ENCODE measurements at places on chromosomes 3 and 15.
A peak's percentile ranks its signal among the peaks of the same experiment; 100 is the strongest.

GRCh38 chr3:194296454-194297263, 54.5 kb downstream of the CPN2 start:
- DNase-seq, result no peak

GRCh38 chr15:26943866-26944265, 27.1 kb upstream of the GABRG3 start:
- DNase-seq, result no peak

GRCh38 chr3:50369012-50369670, 9.8 kb upstream of the TMEM115 start:
- no peak for DNase-seq

DNA sequence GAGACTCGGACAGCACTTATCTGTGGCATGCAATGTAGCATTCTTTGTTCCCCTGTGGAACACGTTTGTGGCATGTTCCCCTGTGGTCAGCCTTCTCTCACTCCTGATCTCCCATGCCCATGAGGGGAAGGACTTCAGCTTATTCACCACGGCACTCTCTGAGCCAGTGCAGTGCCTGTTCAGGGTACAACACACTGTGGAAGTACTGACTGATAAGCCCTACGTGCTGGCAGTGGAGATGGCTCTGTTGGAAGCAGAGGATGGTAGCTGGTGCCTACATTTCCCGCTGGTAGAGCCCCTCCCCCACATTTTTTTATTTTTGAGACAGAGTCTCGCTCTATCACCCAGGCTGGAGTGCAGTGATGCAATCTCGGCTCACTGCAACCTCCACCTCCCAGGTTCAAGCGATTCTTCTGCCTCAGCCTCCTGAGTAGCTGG, 43.5 kb upstream of the ETV5 start:
- DNase-seq, result no peak

- no peak for DNase-seq
These were observed at the start of gene TMEM212 for GRCh38 chr3:171842864-171843518. TSS of gene TMEM212 (plus strand) at chr3:171843349. CDS start at chr3:171843384, 35 bp downstream.

GRCh38 chr3:114218578-114219185, 18.7 kb downstream of the ZNF80 start:
- DNase-seq, result no peak

GRCh38 chr3:76497636-76498035, 542.3 kb upstream of the ROBO2 start:
- no peak for DNase-seq

DNA sequence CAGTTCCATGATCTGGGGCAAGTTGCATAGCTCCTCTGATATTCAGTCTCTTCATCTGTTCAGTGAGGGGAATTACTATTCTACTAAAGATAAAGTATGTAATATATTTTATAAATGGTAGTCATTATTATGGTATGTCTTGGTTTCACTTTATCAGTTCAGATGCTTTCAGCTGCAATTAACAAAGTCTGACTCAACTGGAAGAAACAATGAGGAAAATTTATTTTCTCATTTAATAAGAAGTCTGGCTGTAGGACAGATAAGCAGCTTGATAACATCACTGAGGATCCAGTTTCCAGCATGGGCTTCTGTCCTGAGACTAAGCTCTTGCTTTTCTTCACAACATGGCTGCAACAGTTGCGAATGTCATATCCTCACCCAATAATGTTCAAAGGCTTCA, 354.3 kb upstream of the TRIM42 start:
- DNase-seq, result no peak

- DNase-seq, result no peak
These were observed 8.3 kb downstream of the ITPR1 start for GRCh38 chr3:4501437-4501836.

GRCh38 chr15:59550530-59550929, 61.1 kb upstream of the GCNT3 start:
- DNase-seq, result no peak

GRCh38 chr3:9810846-9811245, 784 bp downstream of the TTLL3 start:
- DNase-seq, result no peak

DNA sequence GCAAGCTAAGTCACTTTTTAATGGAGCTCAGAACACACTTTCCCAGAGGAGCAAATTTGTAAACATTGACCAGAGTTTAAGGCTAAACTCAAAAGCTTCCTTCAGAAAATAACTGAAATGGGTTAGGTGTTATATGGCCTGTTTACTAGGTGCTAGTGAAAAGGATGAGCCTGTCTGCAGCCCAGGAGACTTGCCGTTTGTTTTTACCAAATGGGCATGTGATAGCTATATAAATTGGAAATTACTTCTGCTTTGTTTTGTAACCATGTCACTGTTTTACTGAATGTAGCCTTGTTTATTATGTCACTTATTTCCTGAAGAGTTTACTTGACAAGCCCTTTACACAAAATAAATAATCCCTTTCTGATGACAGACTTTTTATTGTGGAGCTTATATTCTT, 109.4 kb upstream of the THSD4 start:
- DNase-seq, result no peak

GRCh38 chr15:28984421-28985315, 98.9 kb downstream of the APBA2 start:
- DNase-seq, result no peak

GRCh38 chr3:134903837-134904236, 108.8 kb downstream of the EPHB1 start:
- DNase-seq, result no peak

GRCh38 chr15:84961707-84962106, 19.9 kb upstream of the PDE8A start:
- no peak for DNase-seq

DNA sequence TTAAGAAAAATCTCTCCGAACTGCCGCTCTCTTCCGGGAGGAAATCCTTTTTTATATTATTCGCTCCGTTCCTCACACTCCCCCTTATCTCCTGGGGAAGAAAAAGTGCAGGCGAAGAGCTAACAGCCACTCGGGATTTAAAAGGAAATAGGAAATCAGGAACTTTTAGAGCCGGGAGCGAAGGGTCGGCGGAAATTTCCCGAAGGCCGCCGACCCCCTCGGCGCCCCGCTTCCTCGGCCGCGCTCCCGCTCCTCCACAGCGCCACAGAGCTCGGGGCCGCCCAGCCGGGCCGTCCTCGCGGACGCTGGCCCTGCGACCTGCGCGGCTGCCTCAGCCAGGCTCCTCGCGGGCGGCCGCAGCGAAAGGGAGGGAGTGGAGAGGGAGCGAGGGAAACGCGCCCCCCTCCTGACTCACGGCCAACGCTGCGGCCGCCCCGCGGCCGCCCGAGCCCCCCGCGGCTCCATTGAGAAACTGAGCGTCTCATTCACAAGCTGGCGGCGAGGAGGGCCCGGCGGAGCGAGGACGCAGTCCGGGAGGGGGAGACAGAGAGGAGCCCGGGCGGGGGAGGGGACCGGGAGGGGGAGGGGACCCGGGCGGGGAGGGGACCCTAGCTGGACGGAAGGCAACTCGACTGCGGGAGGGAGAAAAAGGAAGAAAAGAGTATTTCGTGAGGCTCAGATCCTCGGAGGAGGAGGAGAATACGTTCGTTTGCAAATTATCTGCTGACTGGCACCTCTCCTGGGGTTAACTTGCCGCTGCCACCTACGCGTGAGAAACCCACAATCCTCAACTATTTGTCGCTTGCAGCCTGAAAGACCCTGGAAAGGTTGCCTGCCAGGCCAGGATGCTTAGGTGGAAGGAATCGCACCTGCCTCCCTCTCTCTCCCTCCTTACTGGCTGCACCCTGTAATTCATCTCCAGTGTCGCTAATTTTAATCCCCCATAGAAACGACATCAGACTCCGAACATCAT, at the start of gene PTPN9:
TSS of gene PTPN9 (minus strand) at position 368 of the 973 bp plus-strand sequence. CDS start 539 bp downstream, outside the sequence.
- peak; percentile 51 for DNase-seq

DNA sequence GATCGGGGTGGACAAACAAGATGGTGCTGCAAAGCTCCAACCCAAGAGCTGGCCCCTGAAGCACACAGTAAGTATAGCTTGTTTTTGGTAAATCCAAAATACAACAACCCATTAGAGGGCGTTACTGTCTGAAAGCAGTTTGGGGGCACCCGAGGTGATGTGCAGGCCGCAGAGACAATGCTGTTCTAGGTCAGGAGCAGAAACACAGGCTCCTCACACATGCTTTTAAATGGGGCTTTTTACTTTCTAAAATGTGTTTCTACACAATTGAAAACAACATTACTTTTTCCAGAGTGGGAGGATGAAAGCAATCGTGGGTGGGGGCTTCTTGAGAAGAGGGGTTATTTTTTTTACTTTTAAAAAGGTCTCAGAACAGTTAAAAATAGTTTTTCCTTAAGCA, 1029.3 kb upstream of the CFAP20DC start:
- no peak for DNase-seq

DNA sequence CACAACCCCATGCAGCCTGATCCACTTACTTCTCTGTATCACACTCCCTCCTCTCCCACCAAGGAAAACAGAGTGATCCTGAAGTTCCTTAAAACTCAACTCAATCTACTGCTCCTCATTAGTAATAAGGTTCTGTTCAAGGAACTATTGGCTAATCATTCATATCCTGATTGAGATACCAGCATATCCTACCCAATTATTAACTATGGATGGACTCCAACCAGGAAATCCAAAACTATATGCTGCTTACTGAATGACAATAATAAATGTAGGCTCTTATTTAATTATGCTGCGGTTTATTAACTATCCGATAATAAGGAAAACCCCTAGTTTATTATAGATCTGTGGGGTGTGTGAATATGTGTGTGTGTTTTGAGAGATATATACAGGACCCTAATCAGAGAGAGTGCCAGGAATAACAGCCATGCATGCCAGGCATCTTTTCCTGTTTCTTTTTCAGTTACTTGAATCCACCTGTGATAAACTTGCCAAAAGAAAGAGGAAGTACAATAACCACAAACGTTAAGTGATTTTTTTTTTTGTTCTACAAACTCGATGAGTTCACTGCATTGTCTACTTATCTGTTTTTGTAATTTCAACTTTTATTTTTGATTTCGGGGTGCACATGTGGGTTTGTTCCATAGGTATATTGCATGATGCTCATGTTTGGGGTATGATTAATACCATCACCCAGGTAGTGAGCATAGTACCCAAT, 1031.7 kb upstream of the CFAP20DC start:
- DNase-seq, result no peak

DNA sequence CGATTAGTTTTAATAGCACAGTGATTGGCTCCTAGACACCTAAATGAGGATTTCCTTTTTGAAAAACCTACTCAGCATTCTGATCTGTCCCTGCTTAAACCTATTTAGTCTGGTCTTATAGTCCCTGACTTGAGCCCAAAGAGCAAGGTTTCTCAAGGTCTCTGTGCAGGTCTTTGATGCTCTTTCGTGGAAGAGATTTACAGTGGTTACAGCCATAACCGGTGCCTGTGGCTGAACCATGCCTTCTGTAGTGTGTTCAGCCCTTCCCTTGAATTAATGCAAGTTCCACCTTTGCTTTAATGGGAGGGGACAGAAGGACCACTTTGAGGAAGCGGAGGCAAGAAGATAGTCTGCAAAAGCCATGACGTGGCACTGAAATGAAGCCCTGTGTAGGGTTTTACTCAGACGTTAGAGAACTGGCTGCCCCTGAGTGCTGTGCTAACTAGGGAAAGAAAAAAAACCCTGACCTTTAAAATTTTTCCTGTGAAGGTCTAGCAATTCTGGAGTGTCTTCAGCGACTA, 43.0 kb downstream of the ZBTB38 start:
- no peak for DNase-seq

- no peak for DNase-seq
These were observed 113.8 kb upstream of the STRIT1 start for GRCh38 chr3:155407331-155407730.

DNA sequence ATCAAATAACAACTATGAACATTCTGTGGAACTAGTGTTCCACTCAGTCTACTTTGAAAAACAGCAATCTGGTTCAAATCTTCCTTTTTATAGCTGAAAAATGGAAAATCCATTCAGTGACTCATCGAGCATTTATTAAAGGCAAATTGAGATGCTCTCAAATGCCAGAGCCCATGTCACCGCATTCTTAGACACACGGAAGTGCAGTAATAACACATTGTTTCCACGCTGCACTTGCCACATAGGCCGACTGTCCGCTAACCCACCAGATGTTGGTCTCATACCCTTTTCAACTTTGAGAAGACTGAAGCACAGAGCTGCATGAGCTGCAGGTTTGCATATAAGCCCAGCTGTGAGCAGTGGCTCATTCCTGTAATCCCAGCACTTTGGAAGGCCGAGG, 95.9 kb downstream of the TMEM266 start:
- no peak for DNase-seq
